ENCODE measurements at places on chromosomes 4 and X.

- no peak for DNase-seq
These were observed 110.3 kb upstream of the SCML1 start for GRCh38 chrX:17627026-17627425.

DNA sequence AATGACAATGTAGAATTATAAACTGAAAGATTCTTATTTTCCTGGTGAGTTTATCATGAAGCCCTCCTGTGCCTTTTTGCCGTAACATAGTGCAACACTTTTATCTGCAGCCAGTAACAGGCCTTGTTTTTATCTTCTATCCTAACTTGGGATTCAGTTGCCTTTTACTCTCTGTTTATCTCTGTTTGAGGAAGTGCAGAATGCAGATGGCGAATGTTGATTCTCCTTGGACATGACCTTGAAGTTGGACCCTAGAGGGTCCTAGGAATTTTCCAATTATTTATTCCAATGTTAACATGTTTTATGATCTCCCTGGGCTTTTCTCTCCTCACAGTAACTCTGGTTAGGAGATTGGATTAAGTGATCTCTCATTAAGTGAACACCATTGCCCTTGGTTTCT is 165.0 kb downstream of the FMR1NB start:
- no peak for DNase-seq

DNA sequence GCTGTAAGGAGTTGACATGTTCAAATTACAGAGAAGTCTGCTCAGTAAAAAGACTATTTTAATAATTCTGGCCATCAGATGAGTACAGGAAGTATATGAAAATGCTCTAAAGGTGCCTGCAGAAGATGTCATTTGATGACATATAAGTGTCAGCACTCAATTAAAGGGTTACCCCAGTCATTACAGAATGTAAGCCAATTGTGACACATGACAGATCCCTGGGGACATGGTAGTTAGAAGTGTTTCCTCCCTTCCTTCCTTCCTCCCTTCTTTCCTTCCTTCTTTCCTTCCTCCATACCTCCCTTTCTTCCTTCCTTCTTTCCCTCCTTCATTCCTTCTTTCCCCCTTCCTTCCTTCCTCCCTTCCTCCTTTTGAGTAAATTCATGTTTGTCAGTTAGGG is 453.0 kb downstream of the RAPGEF2 start:
- DNase-seq, result no peak

DNA sequence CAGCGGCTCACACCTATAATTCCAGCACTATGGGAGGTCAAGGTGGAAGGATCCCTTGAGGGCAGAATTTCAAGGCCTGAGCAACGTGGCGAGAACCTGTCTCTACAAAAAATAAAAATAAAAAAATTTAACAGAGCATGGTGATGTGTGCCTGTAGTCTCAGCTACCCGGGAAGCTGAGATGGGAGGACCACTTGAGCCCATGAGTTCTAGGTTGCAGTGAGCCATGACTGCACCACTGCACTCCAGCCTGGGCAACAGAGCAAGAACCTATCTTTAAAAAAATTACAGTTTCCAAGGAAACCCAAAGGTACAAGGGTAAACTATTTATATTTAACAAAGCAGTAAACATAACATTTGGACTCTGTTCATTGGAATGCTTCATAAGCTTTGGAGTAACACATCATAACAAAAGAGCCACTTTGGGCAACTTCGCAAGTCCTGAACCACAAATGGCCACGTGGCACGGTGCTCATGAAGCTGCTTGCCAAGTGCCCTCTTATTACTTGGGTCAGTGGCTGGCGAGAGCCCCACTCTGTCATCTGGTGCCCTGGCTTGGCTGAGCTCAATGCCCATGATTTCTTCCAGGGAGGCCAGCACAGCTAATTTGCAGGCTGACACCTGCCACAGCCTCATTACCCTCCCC is 165.6 kb downstream of the SH3KBP1 start:
- DNase-seq, result no peak

DNA sequence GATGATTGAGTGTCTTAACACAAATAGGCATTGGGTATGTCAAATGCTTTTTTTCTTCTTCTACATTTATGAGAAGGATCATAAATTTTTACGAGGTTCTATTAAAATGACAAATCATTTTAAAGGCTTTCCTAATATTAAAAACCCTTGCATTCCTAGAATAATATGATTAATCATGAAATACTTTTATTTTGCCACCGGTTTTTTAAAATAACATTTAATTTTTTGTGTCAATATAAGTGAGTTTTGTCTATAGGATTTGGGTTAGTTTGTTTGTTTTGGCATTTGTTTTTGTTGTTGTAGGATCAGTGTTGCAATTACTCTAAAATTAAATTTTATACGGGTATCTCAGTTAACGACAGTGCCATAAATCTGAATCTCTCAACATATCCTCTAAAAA is 169.7 kb upstream of the STK26 start:
- no peak for DNase-seq

DNA sequence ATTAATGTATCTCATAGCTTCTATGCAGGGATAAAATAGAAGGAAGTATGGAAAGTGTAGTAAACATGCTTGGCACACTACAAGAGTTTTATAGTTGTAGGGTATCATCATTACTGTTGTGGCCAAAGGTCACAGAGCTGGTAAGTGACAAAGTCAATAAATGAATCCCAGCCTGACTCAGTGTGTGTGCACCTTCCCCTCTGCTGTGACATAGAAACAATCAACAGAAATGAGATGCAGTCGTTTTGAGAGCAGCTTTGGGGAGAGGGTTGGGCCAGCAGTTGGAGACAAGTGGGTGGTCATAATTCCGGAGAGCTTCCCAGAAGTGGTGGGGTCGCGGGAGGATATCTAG is 82.4 kb upstream of the RBPJ start:
- no peak for DNase-seq

DNA sequence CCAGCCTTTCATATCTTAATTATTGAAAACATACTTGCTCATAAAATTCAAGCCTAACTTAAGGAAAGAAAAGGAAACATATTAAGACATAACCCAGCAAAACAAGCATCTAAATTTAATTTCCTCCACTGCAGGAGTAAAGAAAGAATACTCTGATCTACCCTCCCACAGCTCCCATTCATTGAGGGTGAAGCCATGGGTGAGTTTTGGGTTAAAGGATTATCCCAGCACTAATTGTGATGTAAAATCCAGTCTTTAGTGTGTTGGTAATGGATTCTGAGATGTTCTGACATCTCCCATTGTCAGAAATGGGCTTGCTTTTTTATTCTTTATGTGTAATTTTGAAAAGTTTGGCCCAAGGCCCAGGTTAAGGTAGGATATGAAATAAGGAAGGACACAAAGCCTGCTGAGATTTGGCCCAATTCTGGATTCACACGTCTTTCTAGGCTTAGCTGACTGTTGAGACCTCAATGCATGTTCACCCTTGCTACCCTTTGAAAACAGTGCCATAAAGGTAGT is 50.4 kb downstream of the SPARCL1 start:
- no peak for DNase-seq

Measured in stimulated activated CD4-positive, alpha-beta T cell treated with anti-CD3 and anti-CD28 coated beads, Interleukin-15, amount 100 ng/mL, for 24 hours (primary cell).